Stimulated activated CD8-positive, alpha-beta memory T cell treated with anti-CD3 and anti-CD28 coated beads, Interleukin-4, amount 100 ng/mL, for 24 hours (primary cell): ENCODE measurements at places on chromosomes 4 and X.

DNA sequence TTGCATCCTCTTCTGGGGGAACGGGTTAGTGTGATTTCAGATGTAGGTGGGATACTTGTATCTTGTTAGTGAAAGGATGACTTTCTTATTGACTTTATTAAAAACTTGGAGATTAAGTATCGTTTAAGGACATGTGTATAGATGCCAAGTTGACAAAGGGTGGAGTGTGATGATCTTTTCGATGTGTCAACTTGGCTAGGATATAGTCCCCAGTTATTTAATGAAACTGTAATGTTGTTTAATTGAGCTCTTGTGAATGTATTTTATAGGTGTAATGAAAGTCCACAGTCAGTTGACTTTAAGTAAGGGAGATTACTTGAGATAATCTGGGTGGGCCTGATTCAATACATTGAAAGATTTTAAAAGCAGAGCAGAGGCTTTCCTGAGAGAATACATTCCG lies 127.0 kb downstream of the AASDH start:
- DNase-seq: no peak

- no peak for DNase-seq
These were observed 162.5 kb downstream of the PRDM5 start for GRCh38 chr4:120760047-120760446.

DNA sequence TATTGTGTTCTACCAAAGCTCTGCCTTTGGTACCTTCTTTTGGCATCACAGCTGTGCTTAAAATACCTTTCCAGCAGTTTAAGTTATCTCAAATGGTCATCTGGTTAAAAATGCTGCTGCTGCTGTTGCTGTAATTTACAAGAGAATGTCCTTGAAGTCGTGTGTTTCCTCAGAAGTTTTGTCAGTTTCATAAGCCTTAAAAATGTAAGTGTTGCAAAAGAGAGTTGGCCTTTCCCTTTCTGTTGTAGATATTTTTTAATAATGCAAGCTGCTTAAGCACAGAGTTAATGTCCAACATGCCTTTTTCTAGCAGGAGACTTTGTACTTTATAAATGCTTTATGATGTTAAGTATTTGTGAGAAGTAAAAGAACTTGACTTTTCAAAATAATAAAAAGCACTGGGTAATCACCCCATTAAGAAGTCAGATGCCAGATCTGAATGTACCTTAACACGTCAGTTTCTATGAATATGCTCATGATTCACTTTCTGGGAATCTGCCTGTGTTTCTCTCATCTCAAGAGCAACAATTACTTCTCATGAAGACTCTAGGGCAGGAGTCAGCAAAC lies 35.3 kb upstream of the TENM3 start:
- DNase-seq: no peak

DNA sequence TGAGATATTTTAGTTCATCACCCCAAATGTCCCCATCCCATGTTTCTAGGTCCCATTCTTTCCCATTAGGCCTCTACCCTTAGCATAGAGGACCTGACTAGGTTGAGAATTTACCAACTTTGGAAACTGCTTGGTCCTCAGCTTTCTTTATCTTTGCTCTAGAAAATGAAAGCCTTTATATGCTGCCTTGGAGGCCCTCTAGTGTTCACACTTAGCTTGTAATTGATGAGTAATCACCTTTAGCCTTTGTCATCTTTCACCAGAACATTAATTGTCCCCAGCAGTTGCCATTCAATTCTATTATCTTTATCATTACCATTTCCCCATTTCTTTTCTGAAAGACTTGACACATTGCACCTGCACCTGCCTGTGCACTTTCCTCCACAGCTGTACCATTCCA lies 589.2 kb upstream of the NR3C2 start:
- no peak for DNase-seq

- DNase-seq: no peak
These were observed 77.5 kb downstream of the RLIM start for GRCh38 chrX:74536832-74537371.

GRCh38 chrX:16700734-16701133 lies 11.7 kb downstream of the CTPS2 start:
- DNase-seq: no peak

- DNase-seq: no peak
These were observed 46.8 kb upstream of the PITX2 start for GRCh38 chr4:110669663-110670062.

GRCh38 chr4:14269824-14270223 lies 642.3 kb upstream of the BOD1L1 start:
- DNase-seq: peak; percentile 0

DNA sequence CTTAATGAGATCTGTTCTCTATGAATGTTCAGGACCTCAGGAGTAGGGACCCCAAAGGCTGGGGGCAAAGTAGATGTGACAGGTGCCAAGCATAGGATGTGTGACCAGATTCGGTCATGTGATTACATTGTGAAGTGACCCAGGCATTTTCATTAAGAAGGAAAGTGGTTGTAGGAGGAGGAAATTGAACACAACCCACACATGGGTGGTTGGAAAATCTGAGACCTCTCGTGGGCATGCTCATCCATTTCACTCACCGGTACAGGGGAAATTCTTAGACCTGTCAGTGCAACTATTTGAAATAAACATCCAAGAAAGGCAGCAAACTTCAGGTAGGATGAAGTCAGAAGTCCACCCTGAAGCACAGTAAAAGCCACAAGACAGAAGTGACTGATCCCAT lies 43.5 kb upstream of the CD99 start:
- no peak for DNase-seq

DNA sequence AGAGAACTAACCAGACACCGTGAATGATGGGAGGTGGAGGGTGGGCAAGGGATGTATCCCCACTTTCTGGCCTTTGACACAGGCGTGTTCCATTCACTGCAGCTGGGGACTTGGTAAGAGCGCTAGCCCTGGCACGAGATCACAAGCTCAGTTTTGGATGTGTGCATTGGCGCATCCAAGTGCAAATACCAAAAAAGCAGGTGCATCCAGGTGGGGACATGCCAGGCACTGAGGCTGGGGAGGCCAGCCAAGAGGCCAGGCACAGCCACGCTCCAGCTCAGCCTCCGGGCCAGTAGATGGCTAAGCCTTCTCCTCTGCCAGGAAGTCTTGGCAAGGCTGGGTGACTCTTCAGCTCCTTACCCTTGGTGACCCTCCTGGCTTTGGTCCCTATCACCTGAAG lies 4.4 kb upstream of the ZFP92 start:
- no peak for DNase-seq

DNA sequence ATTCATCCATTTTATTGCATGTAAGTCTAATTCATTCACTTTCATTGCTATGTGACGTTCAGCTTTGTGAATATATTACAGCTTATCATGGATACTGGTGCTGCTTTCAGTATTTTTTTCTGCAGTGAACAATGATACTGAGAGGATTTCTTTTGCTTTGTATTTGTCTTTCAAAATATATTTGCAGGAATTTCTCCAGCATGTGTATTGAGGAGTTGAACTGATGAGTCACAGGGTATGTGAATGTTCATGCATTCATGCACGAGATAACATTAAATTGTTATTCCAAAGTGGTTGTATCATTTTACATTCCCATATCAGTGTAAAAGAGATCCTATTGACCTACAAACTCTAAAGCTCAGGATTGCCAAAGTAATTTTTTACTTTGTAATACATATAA lies 283.8 kb upstream of the ARSJ start:
- DNase-seq: no peak

DNA sequence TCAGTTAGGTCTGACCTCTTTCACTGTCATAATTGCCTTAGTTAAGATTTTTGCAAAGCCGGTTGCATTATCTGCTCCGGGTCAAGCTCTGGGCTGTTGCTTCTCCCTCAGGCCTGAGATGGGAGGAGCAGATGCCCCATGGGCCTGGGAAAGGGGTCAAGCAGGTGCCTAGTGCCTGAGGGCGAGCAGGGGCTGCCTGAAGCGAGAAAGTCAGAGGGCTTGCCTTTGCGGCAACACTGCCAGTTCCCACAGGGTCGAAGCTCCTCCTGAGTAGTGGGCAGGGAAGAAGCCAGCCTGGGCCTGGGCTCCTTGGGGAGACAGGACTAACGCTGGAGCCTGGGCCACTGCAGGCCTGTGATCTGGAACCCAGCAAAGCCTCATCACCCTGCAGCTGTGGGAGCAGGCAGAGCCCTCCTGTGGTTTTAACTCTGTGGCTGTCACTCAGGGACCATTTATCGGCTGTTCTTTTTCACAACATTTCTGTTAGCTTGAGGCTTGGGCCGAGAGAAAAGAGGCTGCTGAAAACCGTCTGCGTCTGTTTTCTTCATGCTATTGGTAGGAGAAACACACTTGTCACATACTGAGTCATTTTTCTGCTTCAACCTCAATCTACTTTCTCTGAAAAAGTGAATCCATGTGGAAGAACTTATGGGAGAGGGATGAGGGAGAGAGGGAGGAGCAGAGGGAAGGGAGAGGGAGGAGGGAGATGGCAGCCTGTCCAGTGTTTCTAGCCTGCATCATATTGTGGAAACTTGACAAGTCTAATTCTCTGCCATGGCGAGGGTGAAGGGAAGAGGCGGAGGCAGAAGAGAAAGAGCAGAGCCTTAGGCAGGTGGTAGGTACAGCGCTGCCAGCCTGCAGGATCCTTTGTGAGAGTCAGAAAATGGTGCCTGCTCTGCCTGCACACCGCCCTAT lies 68.4 kb downstream of the RHOH start:
- DNase-seq: peak; percentile 36

DNA sequence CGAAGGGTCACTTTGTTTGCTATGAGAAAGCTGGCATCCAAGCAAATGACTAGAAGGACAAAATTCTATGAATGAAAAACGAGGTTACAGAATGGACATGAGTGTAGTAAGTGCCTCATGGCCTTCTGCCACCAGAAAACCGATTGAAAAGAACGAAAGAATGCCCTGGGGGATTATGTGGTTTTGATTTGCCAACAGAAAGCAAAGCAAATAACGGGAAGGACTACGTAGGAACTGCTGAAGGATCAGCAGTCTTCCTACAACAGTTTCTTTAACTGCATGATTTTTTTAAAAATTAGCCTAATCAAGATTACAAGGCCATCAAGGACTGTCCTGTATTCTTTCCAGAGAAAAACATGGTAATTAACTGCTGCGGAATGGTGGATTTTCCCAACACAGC lies 50.6 kb downstream of the NRK start:
- no peak for DNase-seq

GRCh38 chr4:121072224-121073003 lies at the start of gene NDNF:
NDNF (minus strand) TSS chr4:121072535; CDS start chr4:121045837, 26,698 bp downstream.
- peak; percentile 37 for DNase-seq

GRCh38 chr4:2593003-2593402 lies 56.6 kb downstream of the FAM193A start:
- no peak for DNase-seq
